ENCODE measurements at places on chromosomes 1 and 21.

DNA sequence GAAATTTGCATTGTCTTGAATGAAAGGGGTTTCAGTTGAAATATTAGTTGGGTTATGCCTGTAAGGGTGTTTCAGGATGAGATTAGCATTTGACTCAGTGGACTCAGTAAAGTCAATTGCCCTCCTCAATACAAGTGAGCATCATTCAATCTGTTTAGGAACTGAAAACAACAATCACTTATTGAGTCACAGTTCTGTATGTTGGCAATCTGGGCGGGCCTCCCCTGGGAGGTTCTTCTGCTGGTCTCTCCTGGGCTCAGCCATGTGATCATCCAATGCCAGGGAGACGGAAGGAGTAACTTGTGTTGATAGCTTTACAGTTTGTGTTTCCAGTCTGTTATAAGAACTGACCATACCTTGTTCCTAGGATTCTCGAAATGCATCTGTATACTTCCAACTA lies 262.9 kb upstream of the RUNX1 start:
- no peak for DNase-seq

DNA sequence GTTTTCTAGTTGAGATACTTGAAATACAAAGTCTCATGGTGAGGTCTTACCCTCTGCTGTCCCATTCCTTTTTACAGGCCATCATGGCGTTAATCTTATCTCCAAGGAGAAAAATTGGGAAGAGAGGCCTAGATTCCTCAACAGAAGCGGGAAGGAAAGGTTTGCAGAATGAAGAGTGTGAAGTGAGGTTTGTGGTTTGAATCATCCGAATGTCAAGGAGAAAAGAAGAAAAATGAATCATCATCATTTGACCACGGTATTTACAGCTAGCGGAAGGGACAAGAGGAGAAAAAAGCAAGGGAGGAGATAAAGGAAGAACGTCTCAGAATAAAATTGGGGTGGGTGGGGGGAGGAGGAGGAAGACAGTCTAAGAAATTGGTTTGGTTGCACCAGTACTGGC lies 935 bp upstream of the COG2 start:
- DNase-seq, result no peak

DNA sequence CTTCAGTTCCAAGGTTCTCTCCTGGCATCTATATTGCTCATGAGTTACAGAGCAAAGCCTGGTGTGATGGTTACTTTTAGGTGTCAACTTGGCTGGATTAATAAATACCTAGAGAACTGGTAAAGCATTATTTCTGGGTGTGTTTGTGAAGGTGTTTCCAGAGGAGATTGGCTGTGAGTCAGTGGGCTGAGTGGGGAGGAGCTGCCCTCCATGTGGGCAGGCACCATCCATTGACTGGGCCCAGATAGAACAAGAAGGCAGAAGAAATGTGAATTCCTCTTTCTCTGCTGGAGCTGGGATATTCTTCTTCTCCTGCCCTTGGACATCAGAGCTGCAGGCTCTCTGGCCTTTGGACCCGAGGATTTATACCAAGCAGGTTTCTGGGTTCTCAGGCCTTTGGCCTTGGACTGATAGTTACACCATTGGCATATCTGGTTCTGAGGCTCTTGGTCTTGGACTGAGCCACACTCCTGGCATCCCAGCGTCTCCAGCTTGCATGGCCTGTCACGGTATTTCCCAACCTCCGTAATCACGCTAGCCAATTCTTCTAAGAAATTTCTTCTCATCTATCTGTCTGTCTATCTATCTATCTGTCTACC lies 44.5 kb downstream of the B3GALT5 start:
- DNase-seq, result no peak

GRCh38 chr1:162721471-162721870 lies 69.0 kb upstream of the HSD17B7 start:
- no peak for DNase-seq

- DNase-seq, result no peak
Observed at GRCh38 chr1:216926720-216927510, 203.7 kb upstream of the ESRRG start.

- DNase-seq, result no peak
Observed at GRCh38 chr1:8874230-8875201, 4.0 kb downstream of the ENO1 start.
